Caco-2 (cell line): ENCODE measurements at places on chromosomes 2 and 18. TPM values are rescaled to one million over a fixed set of nuclear protein-coding genes. Genes with fewer than 3 reads are reported as not detected.

The DNER gene
- not detected in 2 replicates for total RNA-seq

GRCh38 chr2:159229476-159230144 lies 56.9 kb downstream of the WDSUB1 start:
- no peak for DNase-seq

The CRYGD gene
- not detected in 2 replicates for total RNA-seq

GRCh38 chr2:196970099-196970498 lies 43.6 kb upstream of the PGAP1 start:
- no peak for DNase-seq
